ENCODE measurements at places on chromosomes 5 and 9.
A peak's percentile ranks its signal among the peaks of the same experiment; 100 is the strongest.

- DNase-seq: no peak
- no peaks in the 10 kb centered on the region for H3K27me3 ChIP-seq
- H3K36me3 ChIP-seq: peaks cover 17% of the 10 kb centered on the region
- H3K4me3 ChIP-seq: no peak overlapping the region
- H3K27ac ChIP-seq: no peak overlapping the region
These were observed 58.6 kb downstream of the DIAPH1 start for GRCh38 chr5:141560151-141560550.

DNA sequence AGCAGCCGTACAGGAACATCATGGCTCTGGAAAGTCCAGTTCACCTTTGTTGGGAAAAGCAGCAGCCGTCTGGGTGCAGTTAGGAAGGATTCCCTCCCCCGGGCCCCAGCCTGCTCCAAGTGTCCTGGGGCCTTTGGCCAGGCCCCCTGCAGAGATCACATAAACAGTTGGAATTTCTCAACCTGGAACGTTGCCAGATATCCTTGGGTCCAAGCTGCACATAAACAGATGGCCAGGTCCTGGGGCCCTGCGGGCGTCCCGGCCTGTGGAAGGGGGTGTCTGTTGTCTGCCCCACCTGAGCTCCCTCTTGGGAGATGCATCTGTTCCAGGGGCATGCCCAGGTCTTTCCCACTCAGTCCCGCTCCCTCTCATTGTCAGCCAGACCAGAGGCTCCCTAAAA is 92.7 kb downstream of the COL5A1 start:
- peaks cover under 1% of the 10 kb centered on the region for H3K4me1 ChIP-seq
- DNase-seq: no peak
- peaks cover 5% of the 10 kb centered on the region for H3K27me3 ChIP-seq
- no peak overlapping the region for H3K27ac ChIP-seq

GRCh38 chr5:137075163-137075970 is 423.8 kb downstream of the SPOCK1 start:
- H3K27ac ChIP-seq: no peak overlapping the region
- H3K27me3 ChIP-seq: peaks cover 9% of the 10 kb centered on the region
- H3K4me1 ChIP-seq: no peaks in the 10 kb centered on the region
- DNase-seq: no peak
- H3K36me3 ChIP-seq: no peaks in the 10 kb centered on the region

GRCh38 chr5:61884252-61884855 is 421.7 kb upstream of the KIF2A start:
- no peaks in the 10 kb centered on the region for H3K36me3 ChIP-seq
- DNase-seq: no peak
- H3K4me3 ChIP-seq: no peak overlapping the region
- H3K27me3 ChIP-seq: no peaks in the 10 kb centered on the region

- no peak for DNase-seq
- H3K27ac ChIP-seq: no peak overlapping the region
- H3K27me3 ChIP-seq: no peaks in the 10 kb centered on the region
- no peaks in the 10 kb centered on the region for H3K36me3 ChIP-seq
- H3K4me3 ChIP-seq: no peak overlapping the region
These were observed 600.8 kb upstream of the ARRDC3 start for GRCh38 chr5:91983869-91984268.

DNA sequence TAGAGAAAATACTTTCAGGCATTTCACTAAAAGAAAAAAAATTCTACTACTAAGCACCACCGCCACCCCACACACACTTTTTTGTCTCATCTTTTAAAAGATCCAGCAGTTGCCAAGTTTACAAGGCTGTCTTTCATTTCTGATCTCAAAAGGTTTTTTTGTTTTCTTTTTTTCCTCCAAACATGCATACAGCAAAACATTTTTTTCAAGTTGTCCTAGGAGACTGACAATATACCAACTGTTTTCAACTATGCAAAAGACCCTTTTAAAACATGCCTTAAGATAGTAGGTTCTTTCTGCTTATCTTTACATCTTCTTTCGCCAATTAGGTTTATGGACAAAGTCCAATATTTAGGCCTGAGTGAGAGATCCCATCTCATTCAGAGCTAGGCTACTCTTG is 65.2 kb downstream of the HMHB1 start:
- H3K27ac ChIP-seq: no peak overlapping the region
- H3K36me3 ChIP-seq: no peaks in the 10 kb centered on the region
- no peak overlapping the region for H3K4me3 ChIP-seq
- peaks cover 6% of the 10 kb centered on the region for H3K27me3 ChIP-seq
- H3K4me1 ChIP-seq: no peaks in the 10 kb centered on the region

GRCh38 chr9:106846857-106847256 is 16.1 kb upstream of the ZNF462 start:
- peaks cover 6% of the 10 kb centered on the region for H3K27me3 ChIP-seq
- no peak for DNase-seq
- no peak overlapping the region for H3K4me3 ChIP-seq
- no peaks in the 10 kb centered on the region for H3K36me3 ChIP-seq
- H3K27ac ChIP-seq: no peak overlapping the region

DNA sequence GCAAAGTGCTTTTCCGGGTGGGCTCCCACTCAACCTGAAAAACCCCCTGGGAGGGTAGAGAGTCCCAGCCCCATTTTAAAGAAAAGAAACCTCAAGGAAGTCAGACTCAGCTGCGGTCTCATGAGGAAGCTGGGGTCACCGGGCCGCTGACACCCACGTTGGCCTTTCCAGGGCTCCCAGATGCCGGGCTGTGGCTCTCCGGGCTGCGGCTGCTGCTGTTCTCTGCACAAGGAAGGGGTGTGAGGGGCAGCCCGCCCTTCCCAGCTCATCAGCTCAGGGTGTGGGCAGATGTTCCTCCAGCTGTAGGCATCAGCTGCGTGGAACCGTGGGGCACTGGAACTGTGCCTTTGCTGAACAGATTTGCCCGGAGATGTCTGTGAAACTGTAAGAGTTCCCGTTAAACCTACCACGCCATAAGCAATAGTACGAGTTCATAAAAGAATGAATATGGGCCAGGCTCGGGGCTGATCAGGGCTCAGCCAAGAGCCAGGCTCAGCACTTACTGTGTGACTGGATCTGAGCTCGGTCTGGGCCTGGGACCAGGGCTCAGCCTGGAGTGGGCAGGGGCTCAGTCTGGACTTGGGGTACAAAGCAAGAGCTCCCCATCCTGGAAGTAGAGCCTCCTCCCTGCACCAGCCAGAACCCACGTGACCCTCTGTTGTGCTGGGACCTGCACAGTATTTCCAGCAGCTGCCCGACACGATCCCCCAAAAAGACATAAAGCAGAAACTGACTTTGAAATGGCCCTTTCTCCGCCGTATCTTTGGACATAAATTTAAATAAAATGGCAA is 130.2 kb upstream of the PPP1R26 start:
- H3K36me3 ChIP-seq: no peaks in the 10 kb centered on the region
- no peak overlapping the region for H3K27ac ChIP-seq
- DNase-seq: no peak

GRCh38 chr5:168347368-168348083 is 56.1 kb downstream of the WWC1 start:
- H3K36me3 ChIP-seq: no peaks in the 10 kb centered on the region
- no peak for DNase-seq
- peaks cover 4% of the 10 kb centered on the region for H3K27me3 ChIP-seq

GRCh38 chr5:147504011-147504410 is 5.9 kb downstream of the DPYSL3 start:
- no peaks in the 10 kb centered on the region for H3K4me1 ChIP-seq
- no peak overlapping the region for H3K27ac ChIP-seq
- H3K27me3 ChIP-seq: peaks cover 17% of the 10 kb centered on the region
- H3K4me3 ChIP-seq: no peak overlapping the region
- DNase-seq: no peak

DNA sequence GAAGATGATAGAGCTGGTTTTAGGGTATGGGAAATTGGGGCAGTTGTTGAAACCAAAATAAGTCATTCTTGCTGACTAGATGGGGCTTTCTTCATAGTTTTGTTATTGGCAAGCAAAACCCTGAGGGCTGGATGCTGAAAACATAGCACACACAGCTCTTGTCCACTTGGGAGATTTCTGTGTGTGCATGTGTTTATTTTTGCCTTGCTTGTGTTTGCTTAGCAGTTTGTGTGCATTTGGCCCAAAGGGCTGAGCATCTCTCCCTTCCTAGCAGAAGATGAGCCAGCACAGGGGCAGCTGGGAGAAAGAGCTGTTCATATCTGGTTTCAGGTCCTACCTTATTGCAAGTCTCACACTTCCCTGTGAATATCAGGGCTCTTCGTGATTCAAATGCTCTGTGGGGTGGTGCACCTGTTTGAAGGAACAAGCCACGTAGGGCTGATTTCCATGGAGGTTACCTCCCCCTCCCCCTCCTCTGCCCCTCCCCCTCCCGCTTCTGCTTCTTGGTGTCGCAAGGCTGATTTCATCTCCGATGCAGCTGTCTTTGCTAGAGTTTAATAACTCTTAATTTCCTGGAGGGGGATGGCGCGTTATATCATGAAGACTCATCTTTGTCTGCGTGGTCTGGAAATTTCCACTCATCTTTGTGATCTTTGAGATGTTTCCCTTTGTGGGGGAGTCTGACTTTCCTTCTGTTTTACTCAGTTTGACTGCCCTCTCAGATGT is 296.5 kb downstream of the ARHGAP26 start:
- peak overlapping the region; percentile 46 for H3K27ac ChIP-seq
- H3K4me3 ChIP-seq: peak overlapping the region; percentile 60
- DNase-seq: peak; percentile 12
- no peaks in the 10 kb centered on the region for H3K27me3 ChIP-seq
- H3K4me1 ChIP-seq: peaks cover 19% of the 10 kb centered on the region

DNA sequence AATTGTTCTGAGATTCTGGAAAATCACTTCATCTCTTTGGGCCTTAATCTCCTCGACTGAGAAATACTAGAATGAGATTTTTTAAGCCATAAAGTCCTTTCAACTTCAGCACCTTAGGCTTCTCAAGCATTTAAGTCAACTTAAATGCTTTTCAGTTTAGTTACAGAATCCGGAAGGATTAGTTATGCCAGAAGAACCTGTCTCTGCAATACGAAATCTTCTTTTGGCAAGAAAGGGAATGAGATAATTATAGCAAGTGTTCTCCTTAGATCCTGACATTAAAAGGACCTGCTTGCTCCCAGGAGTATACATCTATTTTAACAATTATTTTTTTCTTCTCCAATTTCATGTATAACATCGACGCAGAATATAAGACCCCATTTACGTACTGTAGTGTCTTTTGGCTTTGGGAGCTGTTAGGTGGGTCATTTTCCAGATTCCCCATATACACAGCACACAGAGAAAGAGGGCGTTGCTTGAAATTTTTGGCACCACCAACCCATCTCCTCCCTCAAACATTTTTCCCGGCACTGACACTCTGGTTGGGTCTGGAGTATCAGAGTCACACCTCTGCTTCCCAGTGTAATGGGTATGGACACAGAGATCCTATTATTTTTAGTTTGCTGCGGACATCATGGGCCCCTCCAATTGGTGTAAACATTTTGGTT is 43.6 kb upstream of the CLINT1 start:
- peaks cover 5% of the 10 kb centered on the region for H3K27me3 ChIP-seq
- no peaks in the 10 kb centered on the region for H3K36me3 ChIP-seq
- H3K4me3 ChIP-seq: no peak overlapping the region
- no peak overlapping the region for H3K27ac ChIP-seq
- no peaks in the 10 kb centered on the region for H3K4me1 ChIP-seq

- no peak for DNase-seq
- peaks cover 16% of the 10 kb centered on the region for H3K4me1 ChIP-seq
- no peaks in the 10 kb centered on the region for H3K27me3 ChIP-seq
- no peak overlapping the region for H3K4me3 ChIP-seq
These were observed 4.8 kb downstream of the DNAJB5 start for GRCh38 chr9:34994260-34994899.

- no peak overlapping the region for H3K4me3 ChIP-seq
- no peaks in the 10 kb centered on the region for H3K27me3 ChIP-seq
- H3K27ac ChIP-seq: no peak overlapping the region
- H3K4me1 ChIP-seq: no peaks in the 10 kb centered on the region
These were observed 368.6 kb upstream of the ACO1 start for GRCh38 chr9:32015795-32016194.

- no peaks in the 10 kb centered on the region for H3K27me3 ChIP-seq
- peaks cover 22% of the 10 kb centered on the region for H3K4me1 ChIP-seq
- no peak overlapping the region for H3K4me3 ChIP-seq
- peaks cover 8% of the 10 kb centered on the region for H3K36me3 ChIP-seq
- DNase-seq: no peak
These were observed 3.1 kb downstream of the C5orf63 start for GRCh38 chr5:127070243-127070642.

DNA sequence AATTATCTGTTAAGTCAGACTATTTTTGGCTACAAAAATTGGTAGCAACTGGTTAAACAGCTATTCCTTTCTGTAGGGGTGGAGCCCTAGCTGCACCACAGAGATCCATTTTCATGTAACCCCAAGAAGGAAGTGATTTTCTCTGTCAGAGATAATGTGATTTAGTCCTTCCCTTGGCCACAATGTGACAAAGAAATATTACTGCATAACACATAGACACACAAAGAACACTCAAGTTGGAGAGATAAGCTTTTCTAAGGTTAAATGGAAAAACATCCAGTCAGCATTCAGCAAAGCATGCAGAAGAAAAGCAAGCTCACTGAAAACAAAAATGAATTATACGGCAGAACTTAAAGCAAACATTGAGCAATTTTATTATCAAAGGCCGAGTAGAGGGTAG is 227.8 kb upstream of the CDH9 start:
- H3K36me3 ChIP-seq: no peaks in the 10 kb centered on the region
- DNase-seq: no peak
- no peak overlapping the region for H3K27ac ChIP-seq
- H3K4me1 ChIP-seq: no peaks in the 10 kb centered on the region
- H3K4me3 ChIP-seq: no peak overlapping the region

DNA sequence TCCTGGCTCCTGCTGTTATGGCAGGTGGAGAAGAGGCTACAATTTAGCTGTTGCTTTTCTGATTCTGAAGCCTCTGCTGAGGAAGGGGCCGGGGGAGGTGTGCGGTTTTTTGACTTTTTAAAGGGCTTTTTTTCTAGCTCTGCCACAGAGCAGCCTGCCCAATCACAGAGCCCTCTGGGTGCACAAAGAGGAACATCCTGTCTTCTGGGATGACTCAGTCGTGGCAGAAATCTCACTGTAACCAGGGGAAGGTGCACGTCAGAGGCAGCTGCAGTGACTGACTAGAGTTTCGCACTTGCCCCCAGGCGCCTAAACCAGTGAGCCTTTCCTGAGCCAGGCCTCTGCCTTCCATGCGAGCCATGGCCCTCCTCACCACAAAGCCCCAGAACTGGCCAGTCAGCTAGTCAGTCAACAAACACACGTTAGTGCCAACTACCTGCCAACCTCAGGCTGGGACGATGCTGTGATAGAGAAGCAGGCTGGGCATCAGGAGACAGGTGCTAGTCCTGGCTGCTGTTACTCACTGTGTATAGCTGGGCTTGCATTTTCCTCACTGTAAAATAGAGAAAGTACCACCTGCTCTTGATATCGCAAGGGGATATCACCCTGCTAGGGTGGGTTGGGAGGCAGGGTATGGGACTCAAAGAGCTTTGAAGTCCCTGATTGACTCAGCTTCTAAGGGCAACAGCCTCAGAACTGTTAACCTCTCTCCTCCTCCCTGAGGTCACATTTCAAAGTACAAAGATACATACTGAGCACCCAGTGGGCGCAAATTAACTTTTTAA is 2.2 kb downstream of the AKNA start:
- no peaks in the 10 kb centered on the region for H3K27me3 ChIP-seq
- peak overlapping the region; percentile 96 for H3K4me3 ChIP-seq
- H3K27ac ChIP-seq: peak overlapping the region; percentile 97
- peaks cover 82% of the 10 kb centered on the region for H3K4me1 ChIP-seq

Data from naive B cell (primary cell).